Activated CD4-positive, alpha-beta T cell treated with anti-CD3 and anti-CD28 coated beads, Interleukin-2, amount 50 U/mL, for 24 hours (primary cell): ENCODE measurements at places on chromosomes 13 and 19.

DNA sequence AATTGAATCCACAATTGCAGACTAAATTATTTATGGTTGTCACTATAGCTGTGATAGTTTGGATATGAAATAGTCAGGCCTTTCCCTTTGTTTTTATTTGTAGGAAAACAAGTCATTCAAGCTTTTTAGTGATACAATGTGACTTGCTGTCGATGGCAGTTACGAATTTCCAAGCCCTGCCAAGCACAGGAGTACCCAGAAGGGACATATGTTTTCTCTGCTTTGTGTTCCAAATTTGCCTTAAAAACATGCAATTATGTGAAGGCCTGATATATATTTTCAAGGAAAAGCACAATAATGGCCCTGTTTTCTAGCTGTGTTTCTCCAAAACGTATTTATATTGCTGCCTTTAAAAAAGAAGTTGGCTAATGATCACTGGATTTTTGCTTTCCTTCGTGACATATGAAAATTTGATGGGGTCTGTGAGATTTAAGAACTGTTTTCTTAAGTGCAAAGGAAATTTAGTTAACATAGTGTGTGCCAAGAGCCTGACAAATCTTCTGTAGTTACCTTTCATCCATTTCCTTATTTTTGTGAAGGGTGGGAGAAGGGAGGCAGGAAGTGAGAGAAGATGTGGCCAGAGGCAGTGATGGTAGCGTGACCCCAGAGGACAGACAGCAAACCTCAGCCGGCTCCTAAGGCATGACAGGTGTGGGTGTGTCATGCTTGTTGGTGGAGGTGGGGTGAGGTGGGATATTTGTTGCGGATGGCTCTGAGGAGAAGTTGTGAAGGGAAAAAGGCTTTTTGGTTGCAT is 79.6 kb downstream of the TEX26 start:
- DNase-seq, result no peak

DNA sequence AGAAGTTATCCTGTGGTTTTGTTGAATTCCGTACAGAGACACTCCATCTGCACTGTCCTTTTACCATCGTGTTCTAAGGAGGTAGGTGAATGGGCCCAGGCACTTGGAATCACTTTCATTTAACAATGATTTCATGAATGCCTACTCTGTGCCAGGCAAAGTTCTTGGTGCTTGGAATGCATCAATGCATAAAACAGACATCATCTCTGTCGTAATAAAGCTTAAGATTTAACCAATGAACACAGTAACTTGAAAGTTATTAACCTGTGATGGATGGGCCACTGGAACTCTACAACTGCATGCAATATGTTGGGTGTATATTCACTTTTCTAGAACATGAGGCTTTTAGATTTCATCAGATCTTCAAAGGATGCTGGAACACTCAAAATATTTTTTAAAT is 14.1 kb upstream of the STARD13 start:
- DNase-seq, result no peak

DNA sequence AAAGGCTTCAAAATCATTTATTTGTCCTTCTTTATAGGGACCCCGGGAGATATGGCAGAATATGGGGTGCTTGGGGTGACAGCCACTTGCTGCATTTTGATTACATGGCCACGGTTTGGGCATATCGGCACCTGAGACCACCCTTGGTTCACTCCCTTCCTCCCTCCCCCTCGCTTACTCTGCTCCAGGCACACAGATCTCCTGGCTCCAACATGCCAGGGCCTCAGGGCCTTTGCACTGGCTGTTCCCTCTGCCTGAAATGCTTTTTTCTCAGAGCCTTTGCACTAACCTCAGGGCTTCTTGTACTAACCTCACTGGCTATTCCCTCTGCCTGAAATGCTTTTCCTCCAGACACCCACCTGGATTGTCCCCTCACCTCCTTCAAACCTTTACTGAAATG is 23.8 kb downstream of the VAV1 start:
- no peak for DNase-seq

GRCh38 chr13:111460548-111461444 is 140.4 kb downstream of the TEX29 start:
- no peak for DNase-seq

DNA sequence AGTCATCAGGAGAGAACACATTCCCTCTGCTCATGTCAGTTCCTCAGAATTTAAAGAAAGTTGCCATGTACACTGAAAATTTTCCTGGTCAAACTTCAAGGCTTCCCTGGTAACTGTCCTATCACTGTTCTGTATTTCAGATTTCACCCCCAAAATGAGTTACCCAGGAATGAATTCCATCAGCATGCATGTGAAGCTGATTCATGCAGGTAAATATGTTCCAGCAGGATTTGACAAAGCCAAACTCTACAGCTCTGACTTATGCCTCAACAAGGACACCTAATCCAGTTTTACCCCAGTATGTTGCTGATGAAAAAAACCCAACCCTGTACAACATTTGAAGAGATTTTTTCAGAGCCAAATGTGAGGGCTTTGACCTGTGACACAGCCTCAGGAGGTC is 21.5 kb downstream of the LIG4 start:
- DNase-seq, result no peak

GRCh38 chr19:55353356-55353802 is 1.1 kb downstream of the COX6B2 start:
- no peak for DNase-seq

DNA sequence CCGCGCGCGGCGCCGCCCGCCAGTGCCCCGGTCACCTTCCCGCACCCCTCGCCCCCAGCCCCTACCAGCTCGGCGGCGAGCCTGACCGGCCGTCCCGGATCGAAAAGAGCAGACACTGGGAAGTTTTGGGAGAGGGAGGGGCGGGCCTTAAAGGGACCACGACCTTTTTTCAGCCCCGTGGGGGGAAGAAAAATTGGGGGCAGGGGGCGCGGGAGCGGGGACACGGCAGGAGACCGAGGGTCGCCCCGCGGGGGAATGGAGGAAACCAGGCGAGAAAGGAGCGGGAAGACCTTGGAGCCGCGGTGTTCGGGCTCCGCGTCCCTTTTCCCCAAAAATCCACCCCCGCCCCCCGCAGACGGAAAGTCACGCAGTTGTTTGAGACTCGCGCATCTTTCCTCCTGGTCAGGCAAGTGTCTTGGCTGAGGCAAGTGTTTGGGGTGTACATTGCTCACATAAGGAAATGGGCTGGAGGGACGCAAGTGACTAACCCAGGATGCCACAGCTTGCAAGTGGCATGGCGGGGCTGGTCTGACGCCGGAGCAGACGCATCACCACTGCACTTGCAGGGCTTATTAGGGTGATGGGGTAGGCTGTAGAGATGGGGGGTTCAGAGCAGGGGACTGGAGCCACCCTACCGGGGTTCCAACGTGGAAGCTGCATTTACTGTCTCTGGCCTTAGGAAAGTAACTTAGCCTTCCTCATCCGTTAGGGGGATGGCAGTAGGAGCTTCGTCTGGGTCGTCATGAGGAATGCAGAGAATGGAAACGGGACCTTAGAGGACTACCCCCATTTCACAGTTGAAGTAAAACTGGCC is 2.7 kb upstream of the HNRNPL start:
- DNase-seq, result peak; percentile 54

GRCh38 chr19:33278023-33278402 is 24.3 kb downstream of the CEBPA start:
- no peak for DNase-seq

GRCh38 chr13:45941261-45941660 is 89.7 kb upstream of the SIAH3 start:
- DNase-seq, result no peak

GRCh38 chr19:13511947-13512346 is 5.7 kb upstream of the CACNA1A start:
- no peak for DNase-seq

- no peak for DNase-seq
Measured at GRCh38 chr19:55474269-55475265, 1.9 kb upstream of the ZNF628 start.

- no peak for DNase-seq
Measured at GRCh38 chr13:73259061-73260017, 200.5 kb downstream of the KLF5 start.

- no peak for DNase-seq
Measured at GRCh38 chr13:37212826-37213225, 107.4 kb upstream of the CSNK1A1L start.

- DNase-seq, result peak; percentile 72
Measured at GRCh38 chr19:13093407-13094105, 9.1 kb downstream of the LYL1 start.

DNA sequence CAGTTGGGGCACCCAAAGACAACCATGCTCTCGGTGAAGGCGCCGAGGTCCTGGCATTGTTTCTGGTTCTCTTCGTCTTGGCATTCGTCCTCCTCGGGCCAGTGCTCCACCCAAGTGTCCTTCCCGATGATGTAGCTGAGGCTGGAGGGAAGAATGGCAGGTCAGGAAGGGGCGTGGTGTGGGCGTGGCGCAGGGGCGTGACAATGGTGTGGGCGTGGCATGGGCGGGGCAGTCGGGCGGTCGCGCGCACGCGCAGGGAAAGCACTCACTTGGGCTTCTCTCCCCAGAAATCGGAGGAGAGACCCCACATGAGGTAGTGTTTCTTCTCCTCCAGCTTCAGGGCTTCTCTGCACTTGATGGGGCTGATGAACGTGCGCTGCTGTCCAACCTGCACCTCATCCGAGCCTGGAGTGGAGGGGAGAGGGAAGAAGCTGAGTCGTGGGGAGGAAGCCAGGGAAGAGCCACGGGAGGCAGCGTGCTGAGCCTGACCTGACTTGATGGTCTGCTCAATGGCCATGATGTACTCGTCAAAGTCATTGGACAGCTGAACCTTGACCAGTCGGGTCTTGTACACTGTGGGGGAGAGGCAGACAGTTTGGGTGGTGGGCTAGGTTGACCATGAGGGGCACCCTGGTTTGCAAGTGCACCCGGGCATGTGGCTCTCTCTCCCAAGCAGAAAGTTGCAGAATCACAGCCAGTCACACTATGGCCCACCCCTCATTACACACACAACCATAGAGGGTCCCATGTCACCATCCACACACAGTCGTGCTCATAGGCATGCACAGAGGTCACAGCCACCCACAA is 8.1 kb upstream of the TNFSF14 start:
- no peak for DNase-seq

DNA sequence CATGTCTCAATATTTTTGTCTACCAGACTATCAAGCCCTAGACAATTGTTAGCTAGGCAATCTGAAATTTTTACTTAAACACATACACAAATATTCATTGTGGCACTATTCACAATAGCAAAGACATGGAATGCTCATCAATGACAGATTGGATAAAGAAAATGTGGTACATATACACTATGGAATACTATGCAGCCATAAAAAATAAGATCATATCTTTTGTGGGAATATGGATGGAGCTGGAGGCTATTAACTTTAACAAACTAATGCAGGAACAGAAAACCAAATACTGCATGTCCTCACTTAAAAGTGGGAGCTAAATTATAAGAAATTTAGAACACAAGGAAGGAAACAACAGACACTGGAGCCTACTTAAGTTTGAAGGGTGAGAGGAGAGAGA is 288.6 kb upstream of the MIR17HG start:
- DNase-seq, result no peak

DNA sequence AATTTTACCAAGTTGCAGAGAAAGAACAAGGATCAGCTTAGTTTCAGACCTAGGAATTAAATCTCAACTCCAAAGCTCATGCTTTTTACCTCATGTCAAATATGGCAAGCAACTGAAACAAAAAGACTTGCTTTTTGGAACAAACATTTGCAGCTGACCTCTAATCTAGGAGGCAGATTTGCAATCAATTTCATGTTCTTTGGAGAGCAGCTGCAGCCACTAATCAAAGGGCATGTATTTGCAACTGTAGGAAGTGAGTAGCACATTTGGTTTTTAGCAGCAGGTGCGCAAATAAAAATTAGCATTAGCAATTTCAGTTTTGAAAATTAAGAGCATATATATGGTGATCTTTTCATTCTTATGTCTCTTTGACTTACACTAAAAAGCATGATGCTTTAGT is 459.3 kb upstream of the SLC10A2 start:
- no peak for DNase-seq

GRCh38 chr13:72686766-72687165 is 40.7 kb downstream of the MZT1 start:
- DNase-seq, result no peak

GRCh38 chr13:84358601-84359000 is 476.3 kb upstream of the SLITRK1 start:
- no peak for DNase-seq

DNA sequence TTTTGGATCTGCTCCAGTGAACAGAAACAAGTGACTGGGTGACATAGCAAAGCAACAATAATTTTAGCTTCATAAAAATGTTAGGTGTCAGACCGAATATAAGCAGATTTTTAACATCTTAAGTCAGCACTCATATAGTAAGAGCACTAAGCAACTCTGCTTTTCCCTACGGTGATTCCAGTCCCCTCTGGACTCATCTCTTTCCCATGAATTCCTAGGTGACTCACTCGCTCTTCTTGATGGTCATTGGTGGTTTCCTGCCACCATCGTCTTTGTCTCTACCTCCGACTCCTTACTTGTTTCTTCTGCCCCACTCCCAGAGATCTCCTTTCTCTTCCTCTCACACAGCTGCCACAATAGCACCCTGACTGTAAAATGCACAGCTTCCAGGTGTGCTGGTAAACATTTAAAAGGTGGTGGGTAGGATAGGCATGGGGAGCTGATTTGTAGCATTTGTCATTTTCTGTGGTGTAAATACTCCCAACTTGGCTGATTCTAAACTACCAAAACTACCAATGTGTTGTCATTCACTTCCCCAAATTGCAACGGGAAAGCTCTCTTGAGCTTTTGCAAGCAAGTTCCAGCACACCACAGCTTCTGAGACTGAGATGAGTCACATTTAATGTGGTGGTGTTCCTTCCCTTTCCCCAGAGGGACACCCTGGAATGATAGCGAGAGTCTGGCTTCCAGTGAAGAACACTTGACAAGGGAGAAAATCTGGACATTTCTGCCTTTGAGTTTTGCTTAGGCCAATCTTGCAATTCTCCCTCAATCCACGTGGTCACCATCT is 42.8 kb upstream of the CLDN10 start:
- no peak for DNase-seq

DNA sequence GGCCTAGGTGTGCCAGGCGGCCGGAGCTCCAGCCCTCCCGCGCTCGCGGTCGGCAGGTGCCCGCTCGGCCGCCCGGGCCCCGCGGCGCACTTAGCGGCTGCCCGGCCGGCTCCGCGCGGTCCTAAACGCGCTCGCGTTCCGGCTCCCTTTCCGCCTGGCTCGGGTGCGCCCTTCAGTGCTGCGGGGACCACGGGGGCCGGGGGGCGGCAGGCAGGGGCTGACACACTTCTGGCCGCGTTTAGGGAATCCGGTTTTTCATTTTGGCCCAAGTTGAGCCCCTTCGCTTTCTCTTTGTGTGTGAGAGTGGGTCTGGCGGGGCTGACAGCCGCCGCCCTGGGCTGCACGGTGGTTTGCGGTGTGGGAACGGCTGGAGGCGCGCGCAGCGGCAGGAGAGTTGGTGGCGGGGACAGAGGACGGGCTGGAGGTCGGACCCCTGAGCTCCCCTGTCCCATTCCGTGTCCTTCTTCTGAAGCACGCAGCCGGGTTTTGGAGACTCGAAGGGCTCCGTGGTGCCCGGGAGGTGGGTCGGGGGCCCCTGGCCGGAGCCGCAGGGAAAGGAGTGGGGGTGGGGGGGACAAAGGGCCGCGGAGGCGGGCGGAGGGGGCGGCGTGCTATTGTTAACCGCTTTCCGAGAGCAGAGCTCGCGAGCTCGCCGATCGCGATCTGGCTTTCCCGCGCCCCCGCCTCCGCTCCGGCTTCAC is 3.1 kb downstream of the FGF9 start:
- no peak for DNase-seq
